Neural crest cell (in vitro differentiated cells): ENCODE measurements at places on chromosomes 5 and 9. TPM values are rescaled to one million over a fixed set of nuclear protein-coding genes. Genes with fewer than 3 reads are reported as not detected.

DNA sequence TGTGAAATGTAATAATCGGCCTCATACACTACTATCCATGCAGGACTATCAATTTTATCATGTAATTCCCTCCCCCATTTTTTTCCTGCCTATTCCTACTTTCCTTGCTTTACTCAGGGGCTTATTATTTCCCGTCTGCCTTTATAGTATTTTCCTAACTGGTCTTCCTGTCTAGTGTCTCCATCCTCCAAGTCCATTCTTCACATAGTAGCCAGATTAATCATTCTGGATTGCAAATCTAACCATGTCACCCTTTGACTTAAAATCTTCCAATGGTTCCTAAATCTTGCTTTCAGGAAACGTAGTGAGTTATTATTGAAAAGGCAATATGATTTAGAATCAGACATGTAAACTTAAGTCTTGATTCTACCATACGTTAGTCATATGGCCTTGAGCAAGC, 307.4 kb upstream of the HAPLN1 start:
- no peak for DNase-seq

The ANAPC2 gene
- total RNA-seq = 69.3 and 71.7 TPM in 2 replicates

DNA sequence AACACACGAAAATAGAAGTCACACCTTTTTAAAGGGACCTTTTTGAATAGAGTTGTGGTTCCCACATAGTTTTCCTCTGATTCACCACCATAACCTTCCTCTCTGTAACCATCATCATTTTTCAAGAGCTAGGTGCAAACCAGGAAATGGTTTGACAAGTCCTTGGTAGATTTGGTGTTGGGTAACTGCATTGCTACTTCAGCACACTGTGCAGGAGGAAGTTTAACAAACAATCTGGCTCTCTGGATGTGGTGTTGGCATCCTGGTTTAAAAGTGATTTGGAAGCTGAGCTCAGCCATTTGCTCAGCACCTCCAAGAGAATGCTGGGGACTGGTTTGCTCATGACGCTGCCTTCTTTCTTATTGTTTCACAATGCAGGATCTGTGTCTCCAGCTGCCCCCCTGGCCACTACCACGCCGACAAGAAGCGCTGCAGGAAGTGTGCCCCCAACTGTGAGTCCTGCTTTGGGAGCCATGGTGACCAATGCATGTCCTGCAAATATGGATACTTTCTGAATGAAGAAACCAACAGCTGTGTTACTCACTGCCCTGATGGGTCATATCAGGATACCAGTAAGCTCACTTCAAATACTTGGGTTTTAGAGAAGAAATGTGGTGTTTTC, 213.1 kb downstream of the RFK start:
- DNase-seq = no peak

DNA sequence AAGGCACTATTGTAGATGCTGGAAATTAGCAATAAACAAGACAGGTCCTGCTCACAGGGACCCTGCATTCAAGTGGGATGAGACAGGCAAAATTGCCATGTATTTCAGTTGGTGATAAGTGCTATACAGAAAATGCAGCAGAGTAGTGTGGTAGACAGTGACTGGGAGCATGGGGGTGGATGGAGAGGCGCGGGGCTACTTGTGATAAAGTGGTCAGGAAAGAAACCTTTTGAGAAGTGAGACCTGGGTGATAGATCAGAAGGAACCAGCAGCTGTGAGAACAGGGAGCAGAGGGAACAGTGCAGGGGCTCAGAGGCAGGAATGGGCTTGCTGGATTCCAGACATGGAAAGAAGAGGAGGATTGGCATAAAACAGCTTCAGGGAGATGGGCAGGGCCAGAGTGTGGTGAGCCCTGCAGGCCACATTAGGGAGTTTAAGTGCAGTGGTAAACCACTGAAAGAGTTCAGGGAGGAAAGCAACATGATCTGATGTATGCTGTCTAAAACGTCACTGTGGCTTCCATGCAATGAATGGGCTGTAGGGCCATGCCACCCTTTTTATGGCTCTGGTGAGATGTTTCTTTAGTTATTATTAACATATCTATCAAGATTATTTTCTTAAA, 7.3 kb downstream of the CRHBP start:
- DNase-seq = no peak

GRCh38 chr5:20248118-20248517, 260.1 kb upstream of the CDH18 start:
- DNase-seq = no peak

DNA sequence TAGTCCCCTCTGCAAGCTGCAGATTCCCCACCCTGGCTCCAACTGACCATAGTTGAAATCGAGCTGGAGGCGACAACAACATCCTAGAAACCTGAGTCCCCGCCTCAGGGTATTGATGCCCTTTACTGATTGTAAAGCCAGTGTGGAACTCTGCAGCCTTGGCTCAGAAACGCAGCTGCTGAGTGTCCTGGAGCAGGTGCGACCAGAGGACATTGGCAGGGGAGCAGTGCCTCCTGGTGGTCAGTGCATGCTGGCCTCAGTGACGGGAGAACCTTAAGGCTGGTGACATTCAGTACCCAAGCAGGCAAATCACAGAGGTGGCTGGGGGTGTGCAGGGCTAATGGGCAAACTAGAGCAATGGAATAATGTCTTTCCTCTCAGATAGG, 20.4 kb upstream of the ZNF354B start:
- peak; percentile 58 for DNase-seq

DNA sequence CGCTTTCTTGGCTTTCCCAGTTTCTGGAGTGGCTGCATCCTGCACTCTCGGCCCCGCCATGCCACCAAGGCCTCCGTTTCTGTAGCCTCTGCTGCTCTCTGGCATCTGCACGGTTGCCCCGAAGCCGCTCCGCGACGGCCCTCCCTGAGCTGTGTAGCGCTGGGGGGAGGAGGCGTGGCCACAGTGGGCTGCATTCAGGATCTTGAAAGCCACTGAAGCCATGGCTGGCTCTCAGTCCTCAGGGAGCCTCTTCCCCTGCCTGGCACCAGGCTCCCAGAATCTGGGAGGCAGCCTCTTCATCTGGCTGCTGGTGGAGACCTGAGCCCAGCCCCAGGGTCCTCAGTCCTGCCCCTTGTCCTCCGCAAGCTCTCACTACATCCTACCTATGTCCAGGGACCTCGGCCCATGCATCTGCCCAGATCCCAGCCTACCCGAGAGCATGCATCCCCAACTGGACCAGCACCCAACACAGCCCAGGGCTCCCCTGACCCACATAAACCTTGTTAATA, 25.1 kb downstream of the PAEP start:
- DNase-seq = no peak

The PDE6A gene
- not detected in 2 replicates for total RNA-seq

- DNase-seq = no peak
Observed at GRCh38 chr9:82923912-82924605, 138.9 kb downstream of the RASEF start.

GRCh38 chr5:80894083-80894482, 66.1 kb upstream of the RASGRF2 start:
- DNase-seq = no peak

DNA sequence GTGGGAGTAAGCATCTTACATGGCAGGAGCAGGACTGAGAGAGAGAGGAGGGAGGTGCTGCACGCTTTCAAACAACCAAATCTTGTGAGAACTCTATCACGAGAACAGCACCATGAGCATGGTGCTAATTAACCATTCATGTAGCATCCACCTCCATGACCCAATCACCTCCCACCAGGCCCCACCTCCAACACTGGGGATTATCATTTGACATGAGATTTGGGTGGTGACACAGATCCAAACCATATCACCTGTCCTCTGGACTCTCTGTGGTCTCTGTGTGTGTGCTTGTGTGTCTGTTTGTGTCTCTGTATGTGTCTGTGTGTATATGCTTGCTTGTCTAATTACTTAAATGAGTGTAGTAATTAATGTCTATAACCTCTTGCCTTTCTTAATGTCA, 31.1 kb downstream of the SEC61B start:
- DNase-seq = no peak

The POU5F2 gene
- 0.55 and 0.68 TPM in 2 replicates for total RNA-seq

DNA sequence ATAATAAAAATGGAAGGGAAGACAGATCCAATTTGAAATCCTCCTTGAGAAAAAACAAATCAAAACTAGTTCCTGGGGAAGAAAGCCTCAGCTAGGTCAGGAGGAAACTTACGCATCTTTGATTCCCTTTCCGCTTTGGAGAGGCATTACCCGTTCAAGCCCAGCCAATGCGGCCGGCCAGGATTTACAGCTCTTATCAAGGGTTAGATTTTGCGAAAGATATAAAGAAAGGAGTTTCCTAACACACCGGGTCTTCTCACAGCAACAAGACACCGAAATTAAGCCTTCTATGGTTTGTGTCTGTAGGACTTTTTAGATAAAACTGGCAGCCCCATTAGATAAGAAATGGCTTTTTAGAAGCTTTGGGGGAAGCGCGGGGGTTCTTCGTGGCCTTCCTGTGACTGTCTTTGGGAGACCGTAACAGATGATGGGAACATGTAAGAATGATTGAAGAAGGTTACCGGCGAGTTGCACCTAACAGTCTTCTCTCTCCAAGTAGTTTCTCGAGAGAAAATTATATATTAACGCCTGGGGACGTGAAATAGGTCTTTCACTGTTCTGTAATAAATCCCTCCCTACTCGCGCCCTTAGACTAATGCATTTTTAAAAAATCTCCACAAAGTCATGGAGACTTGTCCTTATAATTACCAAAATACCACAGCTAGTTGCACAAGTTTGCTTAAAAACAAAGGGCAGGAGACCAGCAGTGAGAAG, 1.3 kb upstream of the ISL1 start:
- DNase-seq = no peak

The PMPCA gene
- total RNA-seq = 82.1 and 86.6 TPM in 2 replicates

The FBP1 gene
- 0.80 and 0.86 TPM in 2 replicates for total RNA-seq

DNA sequence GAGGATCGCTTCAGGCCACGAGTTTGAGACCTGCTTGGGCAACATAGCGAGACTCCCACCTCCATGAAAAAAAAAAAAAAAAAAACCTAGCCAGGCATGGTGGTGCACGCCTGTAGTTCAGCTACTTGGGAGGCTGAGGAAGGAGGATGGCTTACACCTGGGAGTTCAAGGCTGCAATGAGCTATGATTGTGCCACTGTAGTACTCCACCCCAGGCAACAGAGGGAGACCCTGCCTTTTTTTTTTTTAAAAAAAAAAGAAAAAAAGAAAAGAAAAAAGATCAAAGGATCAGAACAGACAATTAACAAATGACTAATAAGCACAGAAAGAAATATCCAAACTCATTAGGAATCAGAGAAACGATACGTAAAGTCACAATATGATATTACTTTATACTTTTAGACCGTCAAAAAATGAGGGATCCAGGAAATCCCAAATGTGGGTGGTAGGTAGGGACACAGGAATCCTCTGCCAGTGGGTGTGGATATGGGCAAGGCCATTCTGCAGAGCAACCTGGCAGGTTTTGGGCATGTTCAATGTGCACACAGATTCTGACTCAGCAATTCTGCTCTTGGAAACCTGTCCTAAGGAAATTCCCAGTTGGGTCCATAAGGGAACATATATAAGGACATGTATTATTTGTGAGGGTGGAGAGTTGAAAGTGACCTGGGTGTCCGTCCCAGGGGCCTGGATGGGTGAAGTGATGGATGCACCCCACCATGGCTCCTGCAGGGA, 144.7 kb upstream of the TBC1D2 start:
- no peak for DNase-seq

DNA sequence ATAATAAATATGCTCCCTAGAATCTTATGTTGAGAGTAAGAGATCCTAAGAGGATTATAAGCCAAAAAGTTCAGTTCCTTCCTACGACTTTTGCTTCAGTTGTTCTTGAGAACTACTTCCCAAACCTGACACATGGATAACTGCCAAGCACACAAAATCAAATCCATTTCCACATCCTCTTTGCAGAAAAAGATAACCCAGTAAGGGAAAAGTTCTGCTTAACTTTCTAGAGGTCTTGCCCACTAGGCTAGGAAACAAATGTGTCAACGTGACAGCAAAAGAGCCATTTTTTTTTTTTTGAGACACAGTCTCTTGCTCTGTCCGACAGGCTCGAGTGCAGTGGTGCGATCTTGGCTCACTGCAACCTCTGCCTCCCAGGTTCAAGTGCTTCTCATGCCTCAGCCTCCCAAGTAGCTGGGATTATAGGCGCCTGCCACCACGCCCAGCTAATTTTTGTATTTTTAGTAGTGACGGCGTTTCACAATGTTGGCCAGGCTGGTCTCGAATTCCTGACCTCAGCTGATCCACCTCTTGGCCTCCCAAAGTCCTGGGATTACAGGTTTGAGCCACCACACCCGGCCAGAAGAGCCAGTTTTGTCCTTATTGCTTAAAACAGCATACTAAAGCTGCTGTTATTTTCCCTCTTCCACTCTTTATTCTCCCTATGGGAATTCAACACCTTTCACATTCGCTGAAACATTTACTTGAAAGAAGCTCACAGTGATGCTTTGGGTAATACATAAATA, 24.2 kb downstream of the CSNK1A1 start:
- DNase-seq = no peak

DNA sequence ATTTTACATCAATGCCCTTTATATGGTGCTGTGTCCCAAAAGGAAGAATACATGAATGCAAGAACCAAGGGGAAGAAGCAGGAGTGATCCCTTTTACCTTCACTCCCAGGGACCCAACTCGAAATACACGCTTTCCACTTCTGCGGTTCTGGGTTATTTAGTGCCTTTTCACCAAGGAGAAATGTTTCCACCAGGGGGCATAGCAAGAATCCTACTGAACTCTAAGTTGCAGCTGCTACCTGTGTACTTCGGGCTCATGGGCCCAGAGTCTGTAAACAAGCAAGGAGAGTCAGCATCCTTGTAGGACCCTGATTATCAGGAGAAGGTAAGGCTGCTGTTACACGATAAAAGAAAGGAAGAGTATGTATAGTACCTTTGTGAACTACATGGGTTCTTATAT, 45.7 kb downstream of the DPYSL3 start:
- DNase-seq = no peak

GRCh38 chr9:98022447-98022846, 34.1 kb upstream of the NANS start:
- no peak for DNase-seq

DNA sequence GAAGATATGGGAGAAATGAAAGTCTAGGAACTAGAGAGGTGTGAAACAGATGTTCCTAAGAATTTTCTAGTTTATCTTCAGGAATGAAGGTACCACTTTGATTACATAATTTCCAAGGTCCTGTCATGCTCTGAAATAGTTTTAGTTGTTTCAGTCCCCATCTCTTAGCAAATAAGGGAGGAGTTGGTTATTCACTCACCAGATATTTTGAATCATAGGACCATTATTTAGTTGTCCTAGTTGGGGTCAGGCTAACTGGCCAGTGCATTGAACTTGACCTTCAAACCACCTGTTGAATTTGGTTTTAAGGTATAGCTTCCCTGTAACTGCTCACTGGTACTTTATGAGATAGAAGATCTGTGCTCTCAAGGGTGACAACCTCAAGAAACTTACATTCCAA, 53.9 kb upstream of the TNFAIP8 start:
- DNase-seq = no peak

The CDO1 gene
- total RNA-seq = 27.6 and 28.9 TPM in 2 replicates

- peak; percentile 55 for DNase-seq
Observed at GRCh38 chr5:179343719-179344430, 1.4 kb downstream of the ADAMTS2 start.
